ENCODE measurements at places on chromosomes 2 and 18.

GRCh38 chr2:200335657-200336056 lies 29.2 kb downstream of the SPATS2L start:
- DNase-seq = no peak

DNA sequence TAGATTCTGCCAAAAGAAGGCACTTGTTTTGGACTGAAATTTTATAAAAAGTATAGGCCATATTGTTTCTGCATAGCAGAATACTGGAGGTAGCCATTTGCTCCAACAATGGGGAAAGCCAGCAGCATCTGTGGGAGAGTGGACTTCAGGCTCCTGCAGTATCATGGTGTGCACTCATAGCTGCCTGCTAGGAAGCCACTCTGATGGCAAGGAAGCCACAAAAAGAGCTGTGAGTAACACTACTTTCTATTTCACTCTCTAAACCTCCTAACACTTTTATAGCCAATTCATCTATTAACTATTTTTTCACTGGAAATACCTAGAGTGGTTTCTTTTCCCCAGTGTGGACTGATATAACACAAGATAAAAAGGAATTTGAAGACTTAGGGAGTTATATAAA lies 144.4 kb upstream of the KCNJ3 start:
- no peak for DNase-seq

GRCh38 chr2:219638948-219639755 lies 11.7 kb downstream of the SLC4A3 start:
- peak; percentile 74 for DNase-seq

- peak; percentile 45 for DNase-seq
Measured at GRCh38 chr18:48826271-48826670, 124.5 kb downstream of the SMAD7 start.

All from spleen (tissue), 13 donors.